ENCODE measurements at places on chromosomes 4 and X. TPM values are rescaled to one million over a fixed set of nuclear protein-coding genes. Genes with fewer than 3 reads are reported as not detected.
A peak's percentile ranks its signal among the peaks of the same experiment; 100 is the strongest.

Gene PRR32
- not detected for total RNA-seq

GRCh38 chr4:147370473-147370872 lies 110.4 kb upstream of the EDNRA start:
- H3K27ac ChIP-seq: no peak overlapping the region
- no peak overlapping the region for H3K4me3 ChIP-seq
- no peaks in the 10 kb centered on the region for H3K4me1 ChIP-seq
- no peak for DNase-seq
- H3K27me3 ChIP-seq: no peaks in the 10 kb centered on the region
- peaks cover 27% of the 10 kb centered on the region for H3K36me3 ChIP-seq

DNA sequence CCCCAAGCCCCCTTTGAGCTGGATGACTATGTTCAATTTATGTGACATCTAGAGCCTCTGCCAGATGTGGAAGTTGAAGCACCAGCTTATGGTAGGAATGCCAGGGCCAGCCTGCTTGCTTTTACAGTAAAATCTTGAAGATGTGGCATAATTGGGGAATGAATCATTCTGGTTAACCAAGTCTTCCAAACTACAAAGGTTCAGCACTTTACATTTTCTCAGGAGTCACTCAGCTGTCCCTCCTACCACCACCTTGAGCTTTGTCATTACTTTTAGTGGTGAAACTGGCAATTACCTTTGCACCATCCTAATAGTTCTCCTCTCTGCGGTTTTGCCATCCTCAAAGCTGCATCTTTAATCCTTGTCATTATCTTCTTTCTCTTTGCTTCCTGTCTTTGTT lies 172.2 kb downstream of the HS6ST2 start:
- no peak overlapping the region for H3K4me3 ChIP-seq
- DNase-seq: no peak
- peaks cover 5% of the 10 kb centered on the region for H3K4me1 ChIP-seq
- H3K27me3 ChIP-seq: no peaks in the 10 kb centered on the region

Gene PLP1
- total RNA-seq: 29.5 TPM

Gene HPRT1
- 40.3 TPM for total RNA-seq

Gene PHF8
- 29.6 TPM for total RNA-seq

DNA sequence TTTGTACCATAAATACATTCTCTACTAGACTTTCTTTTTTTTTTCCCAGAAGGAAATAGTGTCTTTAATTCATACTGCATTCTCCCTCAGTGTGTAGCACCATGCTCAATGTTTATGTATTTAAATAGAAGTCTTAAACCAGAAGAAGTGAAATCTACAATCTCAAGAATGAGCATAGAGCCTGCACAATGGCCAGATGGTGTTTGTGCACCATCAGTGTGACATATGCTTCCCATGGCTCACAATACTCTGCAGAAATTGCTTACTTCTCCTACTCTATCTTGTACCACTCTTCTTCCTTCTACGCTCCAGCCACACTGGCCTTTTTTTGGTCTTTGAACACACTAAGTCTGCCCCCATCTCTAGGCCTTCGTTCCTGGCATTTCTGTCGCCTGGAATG lies 2.6 kb upstream of the DOCK11 start:
- H3K27me3 ChIP-seq: peaks cover 18% of the 10 kb centered on the region
- H3K36me3 ChIP-seq: no peaks in the 10 kb centered on the region
- no peak overlapping the region for H3K4me3 ChIP-seq
- peaks cover 17% of the 10 kb centered on the region for H3K4me1 ChIP-seq

Gene MAOA
- total RNA-seq: 7.6 TPM

DNA sequence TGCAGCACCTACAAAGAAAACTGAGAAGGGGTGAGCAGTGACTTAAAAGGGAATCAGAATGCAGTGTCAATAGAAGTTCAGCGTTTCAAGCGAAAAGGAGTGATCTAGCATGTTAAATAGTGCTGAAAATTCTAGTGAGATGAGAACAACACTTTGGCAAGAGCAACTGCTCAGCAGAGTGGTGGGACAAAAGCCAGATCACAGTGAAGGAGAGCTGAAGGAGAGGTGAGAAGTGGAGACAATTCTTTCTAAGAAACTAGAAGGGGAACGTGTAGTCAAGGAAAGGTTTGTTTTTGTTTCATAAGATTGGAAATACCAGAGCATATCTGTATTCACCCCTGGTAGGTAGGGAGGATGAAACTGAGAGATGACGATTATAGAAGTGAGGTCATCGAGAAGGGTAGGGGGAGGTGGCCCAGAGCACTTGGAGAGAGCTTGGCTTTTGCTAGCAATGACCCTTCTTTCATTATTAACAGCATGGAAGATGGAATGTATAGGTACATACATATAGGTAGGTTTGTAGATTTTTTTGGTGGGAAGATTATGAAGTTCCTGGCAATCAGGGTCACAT lies 33.7 kb downstream of the SRPX2 start:
- H3K27me3 ChIP-seq: no peaks in the 10 kb centered on the region
- H3K4me1 ChIP-seq: peaks cover 7% of the 10 kb centered on the region
- H3K36me3 ChIP-seq: no peaks in the 10 kb centered on the region
- no peak overlapping the region for H3K4me3 ChIP-seq
- H3K27ac ChIP-seq: no peak overlapping the region
- DNase-seq: no peak

DNA sequence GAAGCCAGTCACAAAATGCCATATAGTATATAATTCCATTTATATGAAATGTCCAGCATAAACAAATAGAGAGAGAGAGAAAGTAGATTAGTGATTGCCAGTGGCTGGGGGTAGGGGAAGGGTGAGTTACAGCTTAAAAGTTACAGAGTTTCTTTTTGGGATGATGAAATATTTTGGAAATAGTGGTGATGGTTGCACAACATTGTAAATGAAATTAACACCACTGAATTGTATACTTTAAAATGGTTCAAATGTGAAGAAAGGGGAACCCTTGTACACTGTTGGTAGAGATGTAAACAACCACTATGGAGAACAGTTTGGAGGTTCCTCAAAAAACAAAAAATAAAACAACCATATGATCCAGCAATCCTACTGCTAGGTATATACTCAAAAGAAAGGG lies 131.2 kb upstream of the GPC4 start:
- no peaks in the 10 kb centered on the region for H3K27me3 ChIP-seq
- H3K36me3 ChIP-seq: peaks cover 12% of the 10 kb centered on the region
- no peak overlapping the region for H3K27ac ChIP-seq
- no peak overlapping the region for H3K4me3 ChIP-seq
- no peak for DNase-seq

GRCh38 chr4:18798123-18798522 lies 776.6 kb upstream of the LCORL start:
- H3K36me3 ChIP-seq: no peaks in the 10 kb centered on the region
- H3K4me3 ChIP-seq: no peak overlapping the region
- DNase-seq: no peak

Gene AFM
- not detected for total RNA-seq

- H3K27ac ChIP-seq: peak overlapping the region; percentile 5
- no peaks in the 10 kb centered on the region for H3K36me3 ChIP-seq
- no peak overlapping the region for H3K4me3 ChIP-seq
- peak; percentile 31 for DNase-seq
- peaks cover 8% of the 10 kb centered on the region for H3K4me1 ChIP-seq
- H3K27me3 ChIP-seq: no peaks in the 10 kb centered on the region
Observed at GRCh38 chr4:170581322-170581721, 491.6 kb upstream of the AADAT start.

- no peak overlapping the region for H3K27ac ChIP-seq
- no peak overlapping the region for H3K4me3 ChIP-seq
- H3K36me3 ChIP-seq: no peaks in the 10 kb centered on the region
Observed at GRCh38 chr4:129602447-129602846, 506.5 kb downstream of the C4orf33 start.

DNA sequence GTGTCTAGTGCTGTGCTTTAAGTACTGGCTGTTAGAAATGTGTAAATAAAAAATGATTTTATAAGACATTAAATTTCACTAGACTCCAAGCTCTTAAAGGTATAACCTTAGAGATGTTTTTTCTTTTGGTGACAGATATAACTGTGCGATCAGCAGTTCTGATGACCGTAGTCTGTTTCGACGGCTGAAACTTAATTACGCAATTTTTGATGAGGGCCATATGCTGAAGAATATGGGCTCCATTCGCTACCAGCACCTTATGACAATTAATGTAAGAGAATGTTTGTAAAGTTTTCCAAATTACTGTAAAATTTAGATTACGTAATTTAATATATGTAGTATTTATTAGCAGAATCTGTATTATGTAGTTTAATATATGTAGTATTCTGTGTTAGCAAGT lies 66.4 kb downstream of the HPGDS start:
- H3K27me3 ChIP-seq: no peaks in the 10 kb centered on the region
- no peak for DNase-seq
- no peaks in the 10 kb centered on the region for H3K4me1 ChIP-seq
- H3K27ac ChIP-seq: no peak overlapping the region
- peaks cover 52% of the 10 kb centered on the region for H3K36me3 ChIP-seq

Gene SH3D19
- 41.4 TPM for total RNA-seq

DNA sequence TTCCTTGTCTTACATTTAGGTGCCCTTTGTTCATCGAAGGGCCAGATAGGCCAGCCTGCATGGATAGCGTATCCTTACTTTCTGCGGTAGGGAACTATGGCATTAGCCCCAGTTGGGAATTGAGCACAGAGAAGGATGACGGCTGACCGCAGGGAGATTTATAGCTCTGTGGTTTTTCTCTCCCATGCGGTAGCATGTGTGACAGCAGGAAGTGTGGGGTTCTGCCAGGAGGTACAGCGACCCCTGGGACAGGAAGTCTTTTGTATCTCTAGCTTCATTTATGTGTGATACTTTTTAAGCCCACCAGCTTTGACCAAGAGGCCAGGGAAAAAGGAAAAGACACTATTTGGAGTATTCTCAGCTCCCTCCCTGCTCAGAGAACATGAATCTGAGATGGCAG lies 33.1 kb downstream of the GAB3 start:
- H3K4me3 ChIP-seq: no peak overlapping the region
- no peaks in the 10 kb centered on the region for H3K36me3 ChIP-seq
- no peak overlapping the region for H3K27ac ChIP-seq
- no peaks in the 10 kb centered on the region for H3K27me3 ChIP-seq

GRCh38 chr4:74189331-74190043 lies 31.6 kb downstream of the MTHFD2L start:
- H3K27ac ChIP-seq: no peak overlapping the region
- no peak overlapping the region for H3K4me3 ChIP-seq
- peaks cover 7% of the 10 kb centered on the region for H3K4me1 ChIP-seq
- no peaks in the 10 kb centered on the region for H3K36me3 ChIP-seq
- no peaks in the 10 kb centered on the region for H3K27me3 ChIP-seq
- no peak for DNase-seq

DNA sequence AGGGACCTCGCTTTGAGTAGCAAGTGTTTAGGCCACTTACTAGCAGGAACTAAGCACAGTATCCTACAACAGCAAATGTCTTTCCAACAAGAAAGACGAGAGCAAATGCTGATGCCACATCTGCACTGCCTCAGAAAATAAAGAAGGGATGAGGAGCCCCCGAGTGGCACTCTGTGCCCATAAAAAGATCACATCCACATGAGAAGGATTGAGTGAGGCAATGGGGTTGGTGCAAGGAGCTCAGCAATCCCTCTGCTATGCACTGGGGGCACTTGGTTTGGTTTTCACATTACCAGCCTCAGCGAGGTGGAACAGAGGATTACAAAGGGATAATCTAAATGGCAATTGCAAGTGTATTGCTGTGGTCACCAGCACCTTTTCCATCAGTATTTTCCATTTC lies 252.8 kb upstream of the SLC7A11 start:
- peak; percentile 51 for DNase-seq
- no peaks in the 10 kb centered on the region for H3K27me3 ChIP-seq
- no peak overlapping the region for H3K27ac ChIP-seq
- peaks cover 19% of the 10 kb centered on the region for H3K36me3 ChIP-seq
- no peak overlapping the region for H3K4me3 ChIP-seq

Gene ATOH1
- 0.61 TPM for total RNA-seq

DNA sequence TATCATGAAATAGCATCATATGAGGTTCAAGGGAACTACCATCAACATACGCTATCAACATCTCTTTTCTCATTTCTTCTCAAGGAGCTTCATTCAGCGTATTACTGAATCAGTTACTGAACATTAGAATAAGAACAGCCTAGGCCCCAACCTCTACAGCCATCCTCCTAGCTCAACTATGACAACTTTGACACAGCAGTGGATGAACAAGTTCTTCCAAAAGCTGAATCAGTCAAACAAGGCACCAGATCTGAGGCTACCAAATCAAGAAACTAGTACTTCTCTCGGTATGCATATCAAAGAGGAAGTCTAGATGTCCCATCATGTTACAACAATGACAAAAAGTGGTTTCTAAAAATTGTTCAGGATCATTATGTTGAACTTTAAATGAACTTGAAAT lies 57.4 kb downstream of the GATB start:
- H3K4me3 ChIP-seq: no peak overlapping the region
- no peaks in the 10 kb centered on the region for H3K4me1 ChIP-seq
- no peak overlapping the region for H3K27ac ChIP-seq
- no peaks in the 10 kb centered on the region for H3K27me3 ChIP-seq

DNA sequence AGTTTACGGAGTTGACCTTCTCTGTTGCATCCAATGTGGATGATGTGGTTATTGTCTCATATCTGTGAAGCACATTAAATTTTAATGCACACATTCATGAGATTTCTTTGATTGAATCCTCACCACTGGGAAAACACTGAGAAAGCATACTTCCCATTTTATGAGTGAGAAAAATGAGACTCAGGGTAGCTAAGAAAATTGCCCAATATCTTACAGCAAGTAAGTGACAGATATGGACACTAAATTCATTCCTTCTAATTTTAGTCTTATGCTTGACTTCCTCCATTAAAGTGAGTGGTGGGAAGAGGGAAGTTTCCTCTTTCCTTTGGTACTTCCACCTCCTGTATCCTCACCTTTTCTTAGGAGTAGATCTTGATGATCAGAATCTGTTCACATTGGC lies 504.8 kb upstream of the BOD1L1 start:
- H3K4me3 ChIP-seq: no peak overlapping the region
- H3K27me3 ChIP-seq: no peaks in the 10 kb centered on the region
- H3K36me3 ChIP-seq: no peaks in the 10 kb centered on the region
- H3K27ac ChIP-seq: no peak overlapping the region

DNA sequence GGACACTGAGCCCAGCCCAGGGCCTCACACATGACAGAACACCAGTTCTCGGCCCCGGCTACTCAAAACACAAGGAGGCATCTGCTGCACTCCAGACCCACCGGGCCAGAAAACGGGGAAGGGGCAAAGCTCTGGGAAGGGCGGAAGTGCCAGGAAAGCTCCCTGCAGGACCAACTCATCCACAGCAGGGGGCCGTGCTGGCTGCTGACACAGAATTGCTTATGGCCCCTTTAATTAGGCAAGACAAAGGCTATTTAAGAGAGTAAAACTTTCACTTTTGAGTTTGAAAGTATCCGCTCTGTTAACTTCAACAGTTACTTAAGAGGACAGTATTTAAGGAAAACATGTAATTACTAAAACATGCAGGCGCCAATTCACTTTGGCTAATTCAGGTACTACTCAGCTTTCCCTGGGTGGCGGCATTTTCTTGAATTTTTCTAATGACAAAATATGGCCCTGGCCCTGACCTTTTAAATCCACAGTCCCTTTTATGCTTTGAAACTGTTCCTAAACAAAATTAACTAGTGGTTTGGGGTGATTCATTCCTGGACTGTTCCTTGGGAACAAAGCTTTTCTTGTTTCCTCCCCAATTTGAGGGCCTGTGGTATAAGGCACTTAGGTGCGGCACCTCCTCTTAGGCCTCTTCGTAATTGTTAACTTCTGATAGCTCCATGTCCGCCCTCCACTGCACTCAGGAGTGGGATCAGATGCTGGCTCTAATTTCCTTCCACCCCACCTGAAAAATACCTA lies 40.4 kb downstream of the NSG1 start:
- no peaks in the 10 kb centered on the region for H3K36me3 ChIP-seq
- no peak overlapping the region for H3K4me3 ChIP-seq
- H3K27me3 ChIP-seq: peaks cover 8% of the 10 kb centered on the region
- H3K4me1 ChIP-seq: peaks cover 69% of the 10 kb centered on the region
- DNase-seq: peak; percentile 68

GRCh38 chr4:54277691-54278090 lies 48.6 kb downstream of the PDGFRA start:
- H3K27me3 ChIP-seq: peaks cover 13% of the 10 kb centered on the region
- H3K36me3 ChIP-seq: peaks cover 31% of the 10 kb centered on the region
- peaks cover 42% of the 10 kb centered on the region for H3K4me1 ChIP-seq
- H3K4me3 ChIP-seq: peak overlapping the region; percentile 57
- no peak for DNase-seq
- H3K27ac ChIP-seq: no peak overlapping the region

Measured in WTC11 (cell line).